Activated T-cell treated with anti-CD3 and anti-CD28 coated beads for 1 hour (primary cell): ENCODE measurements at places on chromosomes 2 and 18.

GRCh38 chr18:70197026-70197425 lies 8.5 kb downstream of the RTTN start:
- DNase-seq: no peak

- no peak for DNase-seq
Observed at GRCh38 chr2:174606336-174606735, 8.7 kb upstream of the WIPF1 start.

DNA sequence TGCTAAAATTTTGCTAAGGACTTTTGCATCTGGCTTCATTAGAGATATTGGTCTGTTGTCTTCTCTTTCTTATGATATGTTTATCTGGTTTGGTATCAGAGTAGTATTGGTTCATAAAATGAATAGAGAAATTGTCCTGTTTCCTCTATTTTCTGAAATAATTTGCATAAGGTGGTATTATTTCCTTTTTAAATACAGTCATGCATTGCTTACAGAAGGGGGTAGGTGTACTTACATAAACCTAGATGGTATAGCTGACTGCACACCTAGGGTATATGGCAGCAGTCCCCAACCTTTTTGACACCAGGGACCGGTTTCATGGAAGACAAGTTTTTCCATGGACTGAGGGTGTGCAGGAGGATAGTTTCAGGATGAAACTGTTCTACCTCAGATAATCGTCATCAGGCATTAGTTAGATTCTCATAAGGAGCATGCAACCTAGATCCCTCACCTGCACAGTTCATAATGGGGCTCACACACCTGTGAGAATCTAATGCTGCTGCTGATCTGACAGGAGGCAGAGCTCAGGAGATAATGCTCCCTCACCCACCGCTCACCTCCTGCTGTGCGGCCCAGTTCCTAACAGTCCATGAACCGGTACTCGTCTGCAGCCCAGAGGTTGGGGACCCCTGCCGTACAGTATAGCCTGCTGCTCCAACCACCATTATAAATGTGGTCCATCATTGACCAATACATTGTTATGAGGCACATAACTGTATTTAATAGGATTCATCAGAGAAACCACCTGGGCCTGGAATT lies 189.2 kb downstream of the FAM210A start:
- DNase-seq: no peak

DNA sequence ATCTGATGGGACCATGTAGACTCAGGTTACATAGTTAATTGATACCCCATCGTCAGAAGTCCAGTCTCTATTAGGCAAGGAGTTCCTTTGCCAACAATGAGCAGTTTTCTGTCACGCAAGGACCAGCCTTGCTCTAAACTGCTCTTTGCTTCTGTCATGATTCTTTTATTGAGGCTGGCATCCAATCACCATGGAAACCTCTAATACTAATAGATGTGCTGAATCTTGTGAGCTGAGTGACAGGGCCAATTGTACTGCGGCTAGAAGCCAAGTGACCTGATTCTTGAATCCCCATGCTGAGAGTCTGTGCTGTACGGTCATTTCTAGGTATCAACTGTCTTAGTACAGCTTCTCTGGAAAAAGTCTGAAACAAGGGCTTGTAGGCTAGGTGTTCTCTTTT lies 395.6 kb downstream of the RND3 start:
- DNase-seq: no peak

DNA sequence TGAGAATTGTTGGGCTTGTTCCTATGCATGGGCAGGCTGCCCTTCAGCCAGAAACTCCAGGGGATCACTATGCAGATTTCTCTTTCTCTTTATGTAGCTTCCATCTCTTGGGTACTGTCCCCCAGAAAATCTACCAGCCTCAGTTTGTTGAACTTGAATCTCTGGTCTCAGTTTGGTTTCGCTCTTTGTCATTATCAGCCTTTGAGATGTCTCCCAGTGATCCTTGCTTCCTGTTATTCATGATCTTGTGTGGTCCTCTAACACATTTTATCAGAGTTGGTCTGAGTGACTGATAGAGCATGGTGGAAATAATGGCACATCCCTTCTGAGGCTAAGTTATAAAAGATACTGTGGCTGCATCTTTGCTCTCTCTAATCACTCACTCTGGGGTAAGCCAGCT lies 7.8 kb downstream of the TMEM87B start:
- no peak for DNase-seq

GRCh38 chr18:29459972-29460371 lies 1283.0 kb upstream of the CDH2 start:
- no peak for DNase-seq

DNA sequence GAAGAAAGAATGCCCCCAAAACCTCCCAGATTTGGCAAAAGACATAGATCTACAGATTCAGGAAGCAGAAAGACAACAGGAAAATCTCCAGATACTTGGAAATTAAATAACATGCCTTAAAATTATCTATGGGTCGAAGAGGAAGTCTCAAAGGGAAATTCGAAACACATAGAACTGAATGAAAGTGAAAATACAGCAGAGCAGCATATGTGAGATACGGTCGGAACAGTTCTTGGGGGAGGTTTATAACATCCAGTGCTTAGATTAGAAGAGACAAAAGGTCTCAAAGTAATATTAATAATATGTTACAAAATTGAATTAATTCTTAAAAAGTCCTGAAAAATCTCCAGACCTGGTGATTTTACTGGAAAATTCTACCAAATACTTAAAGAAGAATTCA lies 14.3 kb downstream of the KCNG2 start:
- no peak for DNase-seq
